CD4-positive, alpha-beta T cell treated with Interleukin-15 for 1 hour (primary cell): ENCODE measurements at places on chromosomes 7 and 10.

DNA sequence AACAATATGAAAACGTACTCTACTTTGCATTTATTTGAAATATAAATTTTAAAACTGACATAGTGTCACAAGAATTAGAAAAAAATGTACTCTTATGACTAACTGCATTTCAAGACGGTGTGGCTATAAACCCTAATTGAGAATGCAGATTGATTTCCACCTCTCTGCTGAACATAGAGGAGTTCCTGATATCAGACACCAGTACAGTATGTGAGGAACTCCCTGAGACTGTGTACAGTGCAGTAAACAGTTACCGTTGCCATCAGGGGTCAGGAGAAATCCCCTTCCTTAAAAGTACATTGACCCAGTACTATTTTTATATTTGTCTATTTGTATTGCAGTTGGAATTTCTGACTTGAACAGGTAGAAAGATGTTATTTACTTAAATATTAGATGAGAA is 61.8 kb upstream of the DKK1 start:
- no peak for DNase-seq

DNA sequence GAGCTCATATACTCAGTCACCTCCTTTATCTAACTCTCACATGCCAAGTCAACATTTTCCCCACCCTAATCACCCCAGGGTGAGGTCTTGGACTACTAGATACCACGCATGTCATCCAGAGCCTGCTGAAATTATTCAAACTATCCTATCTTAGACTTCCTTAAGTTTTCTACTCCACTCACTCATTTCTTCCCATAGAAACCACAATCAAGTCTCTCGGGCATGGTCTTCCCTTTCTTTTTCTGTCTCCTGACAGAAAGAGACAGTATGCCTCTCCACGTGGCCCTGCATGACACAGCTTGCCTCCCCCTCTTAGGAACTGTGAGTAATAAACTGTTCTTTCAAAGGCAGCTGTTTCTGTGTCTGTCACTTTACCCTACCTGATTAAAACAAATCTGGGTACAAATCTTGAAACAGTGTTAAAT is 29.4 kb downstream of the TAS2R41 start:
- no peak for DNase-seq

DNA sequence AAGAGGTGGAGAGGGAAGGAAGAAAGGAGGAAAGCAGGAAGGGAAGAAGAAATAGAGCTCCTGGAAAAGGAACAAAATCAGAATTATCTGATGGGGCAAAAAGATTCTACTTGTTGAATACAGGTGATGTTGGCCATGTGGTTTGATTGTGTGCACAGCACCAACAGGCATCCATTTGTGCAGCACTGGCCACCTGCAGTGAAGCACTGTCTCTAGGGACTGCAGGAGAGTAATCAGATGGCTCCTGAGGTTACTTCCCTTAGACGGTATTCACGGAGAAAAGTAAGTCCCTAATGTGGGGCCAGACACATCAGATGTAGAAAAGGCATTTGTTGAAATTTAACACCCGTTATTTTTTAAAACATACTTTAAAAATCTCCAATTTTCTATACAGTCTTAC is 135.3 kb upstream of the VIPR2 start:
- DNase-seq: no peak

DNA sequence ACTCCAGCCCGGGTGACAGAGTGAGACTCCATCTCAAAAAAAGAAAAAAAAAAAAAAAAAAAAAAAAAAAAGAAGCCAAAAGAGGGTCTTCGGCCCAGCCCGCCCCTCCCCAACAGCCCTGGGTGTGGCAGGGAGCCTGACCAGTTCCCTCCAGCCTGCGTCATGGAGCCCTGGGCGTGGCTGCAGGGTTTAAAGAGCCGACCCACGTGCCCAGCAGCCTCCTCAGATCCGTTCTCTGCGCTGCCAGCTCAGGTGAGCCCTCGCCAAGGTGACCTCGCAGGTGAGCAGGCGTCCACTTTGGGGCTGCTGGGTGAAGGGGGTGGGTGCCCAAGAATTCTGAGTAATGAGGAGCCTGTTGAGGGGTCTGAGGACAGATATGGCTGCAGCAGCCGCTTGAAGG is at the start of gene FXYD4:
FXYD4 (plus strand) TSS at position 219 of the 400 bp plus-strand sequence. CDS start 2,111 bp downstream, outside the sequence.
- DNase-seq: no peak

DNA sequence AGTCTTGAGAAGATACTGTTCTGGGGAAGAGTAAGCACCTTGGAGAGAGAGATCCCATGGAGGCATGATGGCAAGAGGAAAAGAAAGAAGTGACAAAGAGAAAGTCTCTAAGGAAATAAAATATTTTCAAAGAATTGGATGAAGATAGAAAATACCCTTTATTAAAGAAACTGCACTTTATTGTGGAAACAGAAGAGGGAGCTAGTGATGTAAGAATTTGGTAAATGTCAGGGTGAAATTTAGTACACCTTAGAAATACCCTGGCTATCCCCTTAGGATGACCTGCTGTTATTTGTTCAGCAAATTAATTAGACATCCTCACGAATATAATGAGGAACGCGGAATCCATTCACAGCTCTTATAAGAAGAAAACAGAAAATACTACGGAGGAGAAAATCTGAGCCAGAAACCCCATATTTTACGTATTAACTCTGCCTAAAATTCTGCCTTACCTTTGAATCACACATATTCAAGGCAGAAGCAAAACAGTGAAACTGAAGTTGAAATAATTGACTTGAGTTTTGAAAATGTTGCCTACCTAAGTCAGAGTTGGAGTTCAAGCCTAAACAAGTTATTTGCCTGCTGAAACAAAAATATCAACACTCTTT is 90.7 kb downstream of the TFPI2 start:
- DNase-seq: no peak

GRCh38 chr7:1865571-1866255 is 195.6 kb downstream of the ELFN1 start:
- no peak for DNase-seq

GRCh38 chr7:150332852-150333635 is 8.4 kb downstream of the RARRES2 start:
- no peak for DNase-seq

DNA sequence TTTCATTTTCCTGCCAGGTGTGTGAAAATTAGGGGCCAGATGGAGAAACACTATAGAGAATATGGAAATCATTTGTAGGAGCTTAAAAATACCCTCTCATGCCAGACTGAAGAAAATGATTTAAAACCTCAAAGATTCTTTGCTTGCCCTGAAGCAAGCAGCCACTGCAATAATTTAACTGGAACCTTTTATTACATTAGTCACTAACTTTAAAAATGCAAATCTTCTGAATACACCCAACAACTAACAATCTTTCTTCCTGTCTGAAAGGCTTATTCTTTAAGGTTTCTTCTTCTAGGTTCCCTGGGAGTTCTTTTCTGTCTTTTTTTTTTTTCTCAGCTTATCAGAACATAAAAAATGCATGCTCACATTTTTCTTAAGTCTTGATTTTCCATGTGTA is 238.5 kb upstream of the KMT2E start:
- no peak for DNase-seq

DNA sequence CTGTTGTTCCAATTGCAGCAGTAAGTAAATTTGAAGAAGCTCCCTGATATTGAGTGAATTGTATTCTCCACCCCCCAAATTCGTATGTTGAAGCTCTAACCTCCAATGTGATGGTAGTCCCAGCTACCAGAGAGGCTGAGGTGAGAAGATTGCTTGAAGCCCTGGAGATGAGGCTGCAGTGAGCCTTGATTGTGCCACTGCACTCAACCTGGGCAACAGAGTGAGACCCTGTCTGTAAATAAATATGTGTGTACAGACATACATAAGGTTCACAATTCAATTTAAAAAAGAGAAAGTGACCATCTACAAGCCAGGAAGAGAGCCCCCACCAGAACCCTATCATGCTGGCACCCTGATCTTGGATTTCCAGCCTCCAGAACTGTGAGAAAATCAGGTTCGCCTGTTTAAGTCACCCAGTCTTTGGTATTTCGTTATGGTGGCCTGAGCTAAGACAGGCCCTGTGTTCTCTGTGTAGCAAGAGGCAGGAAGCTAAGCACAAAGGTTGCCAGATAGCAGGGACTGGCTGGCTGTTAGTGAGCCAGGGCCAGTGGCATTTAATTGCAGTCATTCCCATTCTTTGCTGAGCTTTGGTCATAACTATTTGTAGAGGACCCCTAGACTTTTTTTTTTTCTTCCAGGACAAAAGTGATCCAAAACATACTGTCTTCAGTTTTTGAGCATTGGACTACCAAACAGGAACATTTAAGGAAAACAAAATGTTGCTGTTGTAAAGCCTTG is 45.6 kb downstream of the AUTS2 start:
- no peak for DNase-seq

DNA sequence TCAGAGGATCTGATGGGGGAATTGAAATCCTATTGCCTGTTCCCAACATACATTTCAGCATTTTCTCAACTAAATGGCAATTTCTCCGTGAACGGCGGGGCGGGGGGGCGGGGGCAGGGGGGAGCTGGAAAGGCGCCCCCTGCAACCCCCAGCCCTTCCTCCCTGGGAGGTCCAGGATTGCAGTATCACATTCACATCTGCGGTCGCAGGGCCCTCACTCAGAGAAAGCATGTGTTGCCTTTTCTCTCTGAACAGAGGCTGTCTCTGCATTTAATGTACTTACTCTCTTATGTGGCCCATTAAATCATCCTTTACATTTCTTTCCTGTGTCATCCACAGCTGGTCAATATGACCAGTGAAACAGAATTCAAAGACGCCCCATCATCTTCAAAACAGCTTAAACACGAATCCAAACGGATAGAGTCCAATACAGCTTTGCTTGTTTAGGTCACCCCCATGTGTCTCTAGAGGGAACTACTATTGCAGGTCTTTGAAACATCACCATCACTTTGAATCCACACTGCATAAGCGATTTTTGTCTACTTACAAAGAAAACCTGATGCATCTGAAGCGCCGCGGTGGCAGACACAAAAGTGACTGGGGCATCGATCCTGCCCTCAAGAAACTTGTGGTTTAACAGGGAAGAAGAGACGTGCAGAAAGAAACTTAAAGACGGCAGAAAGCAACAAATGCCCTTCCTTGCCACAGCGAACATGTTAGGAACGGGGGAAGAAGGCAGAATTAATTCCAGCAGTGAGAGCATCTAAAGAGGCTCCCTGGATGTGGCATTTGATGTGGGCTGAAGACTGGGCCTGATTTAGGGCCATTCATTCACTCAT is 17.0 kb upstream of the ECHDC3 start:
- DNase-seq: no peak

DNA sequence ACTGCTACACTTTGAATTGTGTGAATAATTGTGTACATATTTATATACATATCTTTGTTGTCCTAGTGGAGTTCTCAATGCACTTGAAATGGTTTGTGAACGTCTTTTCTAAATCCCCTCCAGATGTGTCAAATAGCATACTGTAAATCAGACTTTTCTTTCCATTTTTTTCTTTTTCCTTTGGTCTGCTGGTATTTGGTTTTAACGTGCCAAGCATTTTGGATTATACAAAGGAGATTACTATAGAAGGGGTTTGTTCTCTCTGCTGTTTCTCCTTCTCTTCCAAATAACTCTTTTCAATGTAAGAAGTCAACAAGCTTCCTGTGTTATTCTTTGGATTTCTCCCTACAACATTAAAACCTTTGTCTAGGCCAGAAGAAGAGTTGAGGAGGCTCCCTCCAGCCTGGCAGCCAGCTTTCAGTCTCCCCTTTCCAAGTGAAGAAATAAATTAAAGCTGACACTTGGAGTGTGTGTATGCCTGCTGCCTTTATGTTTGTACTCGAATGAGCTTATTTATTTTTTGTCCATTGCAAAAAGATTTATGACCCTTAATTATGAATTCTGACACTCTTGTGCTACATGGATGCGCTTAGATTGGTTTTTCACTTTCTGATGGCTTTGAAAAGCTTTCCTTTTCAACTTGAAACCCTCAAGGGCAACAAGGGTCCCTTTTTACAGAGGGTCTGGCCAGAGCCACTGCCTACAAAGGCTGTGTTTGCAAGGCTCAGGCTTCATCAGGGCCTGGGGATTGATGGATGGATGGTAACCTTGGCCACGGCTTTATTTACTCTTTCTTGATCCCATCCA is 107.8 kb downstream of the RAB18 start:
- DNase-seq: no peak

- no peak for DNase-seq
These were observed 90.8 kb downstream of the EGFR start for GRCh38 chr7:55109404-55110167.

DNA sequence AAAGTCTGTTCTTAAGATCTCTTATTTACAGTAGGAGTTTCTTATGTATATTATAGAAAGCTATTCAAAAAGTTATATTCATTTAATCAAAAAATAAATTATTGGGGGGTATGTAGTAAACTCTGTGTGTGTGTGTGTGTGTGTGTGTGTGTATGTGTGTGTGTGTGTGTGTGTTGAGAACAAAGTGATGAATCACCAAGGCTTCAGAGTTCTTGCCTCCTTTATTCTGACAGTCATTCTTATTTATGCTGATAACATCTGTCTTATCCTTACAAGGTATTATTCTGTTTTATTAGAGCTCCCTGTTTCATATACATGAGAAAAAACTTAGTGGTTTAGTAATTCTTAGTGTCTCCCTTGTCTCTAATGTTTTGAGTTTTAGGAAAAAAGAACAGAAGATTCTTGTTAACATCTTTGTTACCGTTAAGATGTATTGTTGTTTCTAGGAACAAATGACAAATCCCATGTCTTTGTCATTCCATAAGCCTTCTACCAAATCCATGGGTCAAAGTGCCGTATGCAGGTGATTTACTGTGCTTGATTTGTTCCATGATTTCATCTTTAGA is 424.0 kb downstream of the EXOC4 start:
- DNase-seq: no peak

- no peak for DNase-seq
These were observed 102.2 kb downstream of the HDAC9 start for GRCh38 chr7:18597754-18598153.

DNA sequence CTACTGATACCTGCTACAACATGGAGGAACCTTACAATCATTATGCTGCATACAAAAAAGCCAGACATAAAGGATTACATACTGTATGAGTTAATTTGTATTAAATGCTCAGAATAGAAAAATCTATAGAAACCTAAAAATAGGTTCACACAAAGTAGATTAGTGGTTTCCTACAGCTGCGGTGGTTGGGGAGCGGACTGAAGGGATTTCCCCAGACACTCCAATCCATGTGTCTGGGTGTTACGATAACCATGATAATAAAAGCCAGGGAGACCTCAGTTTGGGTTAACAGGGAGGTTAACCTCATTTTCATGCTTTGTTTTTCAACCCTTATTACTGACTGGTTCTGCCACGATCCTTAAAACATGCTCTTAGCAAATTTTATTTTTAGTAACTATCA is 355.9 kb downstream of the KCNMA1 start:
- no peak for DNase-seq

DNA sequence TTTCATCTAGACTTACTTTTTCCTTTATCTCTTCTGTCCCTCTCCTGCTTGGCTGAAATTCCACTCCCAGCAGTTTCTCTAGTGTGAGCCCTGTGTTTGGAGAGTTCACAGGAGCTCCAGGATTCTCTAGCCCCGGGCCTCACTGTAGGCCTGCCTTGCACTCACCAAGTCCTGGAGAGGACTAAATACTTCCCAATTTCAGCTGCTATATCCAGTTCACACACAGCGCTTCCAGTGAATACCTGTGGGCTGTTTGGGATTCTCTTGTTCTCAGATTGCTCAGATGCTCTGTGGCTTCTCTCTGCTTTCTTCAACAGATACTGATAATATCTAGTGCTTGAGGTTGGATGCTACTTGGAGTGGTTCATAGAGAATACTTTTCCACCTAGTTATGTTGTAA is 46.0 kb downstream of the MINPP1 start:
- no peak for DNase-seq
